Esophagus (tissue), 2 donors: ENCODE measurements at places on chromosomes 13 and 19. TPM values are rescaled to one million over a fixed set of nuclear protein-coding genes. Genes with fewer than 3 reads are reported as not detected.

The LGALS4 gene
- polyA plus RNA-seq = 0.66 TPM

The DYRK1B gene
- 13.0 TPM for polyA plus RNA-seq

The PSG1 gene
- not detected for polyA plus RNA-seq

The GJB2 gene
- 859 TPM for polyA plus RNA-seq
